ENCODE measurements at places on chromosomes 4 and X.

DNA sequence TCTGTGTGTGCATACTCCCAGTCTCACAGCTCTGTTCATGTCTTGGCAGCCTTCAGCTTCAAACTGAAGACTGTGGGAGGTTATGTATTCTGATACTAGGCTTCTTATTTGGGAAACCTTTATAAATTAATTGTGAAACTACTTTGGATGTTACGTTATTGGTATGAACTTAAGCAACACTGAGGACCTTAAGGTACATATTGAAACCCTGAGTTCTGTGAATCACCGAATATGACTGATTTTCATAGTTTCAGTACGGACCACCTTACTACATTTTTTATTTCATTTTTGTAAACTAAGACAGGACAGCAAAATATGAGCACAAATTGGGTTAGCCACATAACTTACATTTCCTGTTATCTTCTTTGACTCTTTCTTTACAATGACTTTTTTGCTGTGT, 498.4 kb downstream of the PDGFC start:
- DNase-seq, result no peak

DNA sequence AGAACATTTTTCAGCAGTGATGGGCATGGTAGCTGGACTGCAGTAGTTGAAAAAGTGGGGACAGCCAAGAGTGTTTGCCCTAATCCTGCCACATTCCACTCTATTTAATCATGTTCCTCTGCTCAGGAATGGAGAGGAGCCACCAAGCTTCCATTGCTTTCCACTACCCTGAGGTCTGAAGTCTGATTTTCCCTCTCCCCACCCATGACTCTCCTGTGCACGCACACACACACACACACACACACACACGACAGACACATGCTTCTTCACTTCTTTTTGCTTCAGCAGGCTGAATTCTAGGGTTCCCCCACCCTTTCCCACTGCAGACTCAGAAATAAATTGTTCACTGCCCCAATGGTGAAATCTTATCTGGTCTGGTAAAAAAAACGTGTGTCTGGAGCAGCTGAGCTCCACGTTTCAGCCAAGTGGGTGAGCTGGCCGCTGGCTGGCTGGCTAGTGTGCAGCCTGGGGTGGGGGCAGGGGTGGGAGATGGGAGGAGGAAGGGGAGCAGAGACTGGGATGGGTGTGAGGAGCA, 142.7 kb upstream of the NALF2 start:
- no peak for DNase-seq

- no peak for DNase-seq
These were observed 28.5 kb downstream of the FHIP1A start for GRCh38 chr4:151437505-151437904.

GRCh38 chr4:122777846-122778673, 45.6 kb downstream of the BBS12 start:
- no peak for DNase-seq

- no peak for DNase-seq
These were observed 8.8 kb upstream of the IDS start for GRCh38 chrX:149513825-149514428.

GRCh38 chr4:185912779-185913178, 100.8 kb upstream of the SORBS2 start:
- DNase-seq, result no peak

Measured in GM12892 (cell line).